ENCODE measurements at places on chromosomes 13 and 19. TPM values are rescaled to one million over a fixed set of nuclear protein-coding genes. Genes with fewer than 3 reads are reported as not detected.

DNA sequence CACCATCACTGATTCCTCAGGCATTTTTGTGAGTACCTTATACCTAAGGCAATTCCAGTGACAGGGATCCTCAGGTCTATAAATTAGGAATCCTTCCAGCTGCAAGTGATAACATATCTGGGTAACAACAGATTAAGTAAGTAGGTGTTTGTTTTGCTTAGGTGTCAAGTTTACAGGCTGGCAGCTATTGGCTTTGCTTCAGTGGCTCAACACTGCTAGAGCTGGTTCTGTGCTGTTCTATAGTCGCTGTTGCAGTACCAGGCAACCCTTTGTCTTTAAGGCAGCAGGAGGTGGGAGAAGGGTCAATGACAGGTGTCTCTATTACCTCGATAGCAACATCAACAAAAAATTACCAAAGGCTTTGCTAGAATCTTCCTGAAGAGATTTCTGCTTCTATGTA is 27.0 kb downstream of the SLC10A2 start:
- H3K27ac ChIP-seq, result no peak overlapping the region
- DNase-seq, result no peak
- no peaks in the 10 kb centered on the region for H3K36me3 ChIP-seq
- H3K27me3 ChIP-seq, result no peaks in the 10 kb centered on the region
- H3K4me3 ChIP-seq, result no peak overlapping the region

Gene SHISA2
- 0.35 TPM for total RNA-seq

Gene CYP4F8
- total RNA-seq, result not detected

Gene FUT3
- 3.3 TPM for total RNA-seq

Gene ZNF763
- total RNA-seq, result 2.8 TPM

Gene MCEMP1
- 0.16 TPM for total RNA-seq

Gene DPF1
- not detected for total RNA-seq

Measured in pancreas (tissue), 10 donors.